Fibroblast of lung (primary cell): ENCODE measurements at places on chromosomes 3 and 15.
A peak's percentile ranks its signal among the peaks of the same experiment; 100 is the strongest.

DNA sequence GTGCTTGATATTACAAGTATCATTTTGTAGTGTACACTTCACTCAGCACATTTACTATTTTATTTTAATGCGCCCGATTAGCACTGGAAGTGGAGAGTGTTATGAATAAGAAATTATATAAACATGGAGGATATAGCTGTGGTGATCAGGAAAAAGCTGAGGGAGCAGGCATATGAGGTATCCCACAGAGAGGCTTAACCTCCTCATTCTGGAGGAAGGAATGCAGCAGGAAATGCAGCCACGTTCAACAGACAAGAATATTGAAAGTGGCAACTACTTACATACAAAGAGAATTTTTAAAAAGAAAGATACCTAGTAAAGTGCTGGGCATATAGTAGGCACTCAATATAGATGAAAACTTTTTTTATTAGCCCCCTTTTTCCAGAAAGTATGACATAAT is 166.0 kb upstream of the SATB1 start:
- DNase-seq, result no peak

- no peak for DNase-seq
Measured at GRCh38 chr3:69081583-69082262, 1.6 kb upstream of the UBA3 start.

- no peak for DNase-seq
Measured at GRCh38 chr15:56356616-56357015, 8.6 kb upstream of the TEX9 start.

DNA sequence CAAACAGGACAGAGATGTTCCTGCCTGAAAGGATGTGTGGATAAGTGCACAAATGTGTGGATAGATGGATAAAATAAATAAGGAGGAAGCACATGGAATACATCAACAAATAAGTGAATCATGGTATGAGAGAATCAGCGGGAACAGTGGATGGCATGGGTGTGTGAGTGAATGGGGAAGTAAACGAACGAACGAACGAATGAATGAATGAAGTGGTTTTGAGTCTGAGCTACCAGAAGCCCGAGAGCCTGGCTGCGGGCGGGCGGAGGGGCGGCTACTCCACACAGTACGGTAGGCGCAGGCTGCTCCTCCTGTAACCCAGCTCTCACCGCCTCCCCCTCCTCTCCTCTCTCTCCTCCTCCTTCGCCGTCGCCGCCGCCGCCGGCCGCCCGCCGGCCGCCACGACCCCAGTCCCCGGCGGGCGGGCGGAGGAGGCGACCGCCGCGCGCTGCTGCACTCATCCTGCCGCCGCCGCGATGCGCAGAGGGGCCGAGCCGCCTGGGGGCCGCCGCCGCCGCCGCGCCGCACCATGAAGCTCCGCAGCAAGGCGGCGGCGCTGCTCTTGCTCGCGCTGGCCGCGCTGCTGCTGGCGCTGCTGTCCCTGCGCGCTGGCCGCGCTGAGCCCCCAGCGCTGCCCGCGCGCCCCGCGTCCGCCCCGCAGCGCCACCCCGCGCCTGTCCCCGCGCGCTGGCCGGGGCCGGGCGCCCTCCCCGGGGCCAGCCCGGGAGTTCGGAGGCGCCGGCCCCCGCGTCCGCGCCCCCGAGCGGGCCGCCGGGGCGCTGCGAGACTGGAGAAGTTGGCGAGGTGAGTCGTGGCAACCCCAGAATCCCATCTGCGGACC is at the start of gene GXYLT2:
GXYLT2 (plus strand) TSS at position 342 of the 841 bp plus-strand sequence; CDS start at position 530, 188 bp downstream.
- peak; percentile 80 for DNase-seq

GRCh38 chr3:158728061-158728377 is 4.2 kb downstream of the RARRES1 start:
- no peak for DNase-seq
